ENCODE measurements at places on chromosomes 5 and 9.

GRCh38 chr5:174303437-174304045, 258.0 kb downstream of the NSG2 start:
- DNase-seq: no peak

DNA sequence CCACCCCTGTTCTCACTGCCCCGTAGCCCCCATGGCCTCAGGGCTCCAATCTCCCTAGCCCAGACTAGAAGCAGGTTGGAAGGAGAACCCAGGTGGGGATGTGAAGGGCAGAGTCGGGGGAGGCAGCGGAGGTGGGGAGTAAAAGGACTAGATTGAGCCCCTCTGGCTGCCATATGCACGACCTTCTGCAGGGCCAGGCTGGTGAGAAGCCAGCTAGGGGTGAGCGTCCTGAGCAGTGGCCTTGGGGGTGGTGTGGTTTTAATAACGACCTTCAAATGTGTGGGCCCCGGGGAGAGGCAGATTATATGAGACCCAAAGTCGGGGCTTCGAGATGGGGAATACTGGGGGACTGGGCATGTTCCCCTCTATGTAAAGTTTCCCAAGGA, 139.5 kb downstream of the C9orf50 start:
- DNase-seq: no peak

- DNase-seq: no peak
Measured at GRCh38 chr5:61402244-61402823, 70.3 kb downstream of the ZSWIM6 start.

DNA sequence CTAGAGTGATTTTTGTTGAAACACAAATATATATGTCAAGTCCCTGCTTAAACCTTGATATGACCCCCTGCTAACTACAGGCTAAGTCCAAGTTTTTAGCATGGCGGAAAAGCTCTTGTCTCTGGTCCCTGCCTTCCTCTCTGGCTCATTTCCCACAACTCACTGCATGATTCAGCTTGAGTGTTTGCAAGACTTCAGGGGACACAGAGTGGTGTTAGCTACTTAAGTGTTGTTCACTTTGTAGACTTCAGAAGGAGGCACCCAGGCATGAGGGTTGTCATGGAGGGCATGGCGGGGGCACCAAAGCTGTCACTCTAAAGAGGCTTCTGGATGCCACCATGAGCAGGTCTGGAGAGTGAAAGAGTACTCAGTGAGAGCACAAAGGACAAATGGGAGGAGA, 362.4 kb upstream of the ACTBL2 start:
- DNase-seq: no peak

DNA sequence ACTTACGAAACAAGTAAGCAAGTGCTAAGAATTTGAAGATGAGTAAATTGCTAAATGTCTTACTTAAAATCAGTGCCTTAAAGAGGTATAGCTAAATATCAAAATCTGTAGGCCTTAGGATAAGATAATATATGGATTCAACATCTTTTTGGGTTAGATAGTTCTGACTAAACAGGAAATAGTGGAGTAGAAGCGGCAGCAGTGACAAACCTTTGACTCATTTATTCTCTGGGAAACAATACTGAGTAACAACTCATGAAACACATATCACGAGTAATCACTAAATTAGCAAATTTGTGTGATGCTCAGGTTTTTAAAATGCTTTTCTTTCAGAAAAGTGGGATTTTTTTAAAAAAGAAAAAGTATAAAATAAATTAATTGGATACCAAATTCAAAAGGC, 762.1 kb upstream of the TYRP1 start:
- no peak for DNase-seq

GRCh38 chr5:41708604-41708940, 161.7 kb downstream of the OXCT1 start:
- DNase-seq: no peak

DNA sequence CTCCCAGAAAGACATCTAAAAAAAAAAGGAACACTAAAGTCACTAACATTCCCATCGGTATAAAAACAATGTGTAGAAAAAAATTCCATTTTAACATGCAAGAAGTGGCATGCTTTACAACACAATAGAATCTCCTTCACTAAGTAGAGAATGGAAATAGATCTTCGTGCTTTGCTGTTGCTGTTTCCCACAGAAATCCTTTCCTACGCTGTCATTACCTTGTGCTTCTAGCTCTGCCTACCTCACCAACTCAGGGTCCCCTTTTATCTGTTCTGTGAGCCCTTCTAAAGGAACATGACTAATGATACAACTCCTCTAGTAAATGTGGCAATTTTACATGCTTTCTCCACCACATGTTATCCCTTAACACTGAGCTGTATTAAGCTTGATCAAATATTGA, 202.9 kb downstream of the MCTP1 start:
- DNase-seq: no peak

- no peak for DNase-seq
Measured at GRCh38 chr9:105233873-105234272, 10.6 kb upstream of the SLC44A1 start.

- no peak for DNase-seq
Measured at GRCh38 chr5:9562141-9562540, 16.3 kb upstream of the SEMA5A start.

DNA sequence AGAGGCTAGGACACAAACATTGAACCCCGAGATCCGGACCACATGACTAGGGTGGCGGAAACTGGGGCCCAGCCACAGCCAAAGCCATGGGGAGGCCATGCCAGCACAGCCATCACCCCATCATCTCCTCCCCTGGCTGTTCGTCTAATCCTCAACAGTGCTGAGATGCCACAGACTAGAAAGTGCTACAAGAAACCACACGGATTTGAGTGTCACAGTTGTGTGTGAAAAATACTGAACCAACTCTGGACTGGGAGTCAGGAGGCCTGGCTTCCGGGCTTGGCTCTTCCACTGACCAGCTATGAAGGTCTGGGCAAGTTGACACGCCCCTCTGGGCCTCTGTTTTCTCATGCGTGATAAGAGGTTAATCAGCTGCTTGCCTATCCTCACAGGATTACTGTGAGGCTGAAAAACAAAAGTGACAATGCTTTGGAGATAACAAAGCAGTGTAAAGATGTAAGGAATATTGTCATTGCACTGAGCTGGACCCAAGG, 38.8 kb upstream of the SHB start:
- DNase-seq: no peak

GRCh38 chr5:17267106-17267505, 49.7 kb downstream of the BASP1 start:
- DNase-seq: no peak

GRCh38 chr5:18772475-18772874, 1138.2 kb downstream of the TAF11L14 start:
- no peak for DNase-seq

DNA sequence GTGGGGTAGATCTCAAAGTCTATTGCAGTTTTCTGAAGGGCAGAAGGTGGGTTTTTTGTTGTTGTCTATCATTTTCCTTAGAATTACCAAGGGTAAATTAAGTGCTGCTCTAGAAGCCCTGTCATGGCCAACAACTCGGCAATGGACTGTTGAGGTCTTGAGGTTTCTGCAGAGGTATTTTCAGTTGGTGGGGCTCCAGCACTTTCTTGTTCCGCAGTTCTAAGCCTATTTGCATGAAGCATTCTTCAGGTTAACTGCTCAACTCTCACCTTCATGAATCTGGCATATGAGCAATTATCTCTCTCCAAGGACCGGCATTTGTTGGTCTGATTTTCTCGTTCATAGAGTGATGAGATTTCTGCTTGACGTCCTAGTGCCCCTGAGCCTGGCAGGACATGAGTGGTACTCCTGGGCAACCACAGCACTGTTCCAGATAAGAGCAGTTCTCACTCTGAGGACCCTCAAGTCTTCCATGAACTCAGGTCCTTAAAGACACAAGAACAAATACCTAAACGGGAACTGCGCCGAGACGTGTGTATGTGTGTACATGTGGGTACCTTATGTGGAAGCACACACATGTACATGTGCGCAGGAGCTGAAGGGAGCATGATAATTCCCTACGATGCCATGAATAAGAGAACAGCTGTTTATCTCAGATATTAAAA, 544.5 kb downstream of the CSNK1G3 start:
- no peak for DNase-seq

DNA sequence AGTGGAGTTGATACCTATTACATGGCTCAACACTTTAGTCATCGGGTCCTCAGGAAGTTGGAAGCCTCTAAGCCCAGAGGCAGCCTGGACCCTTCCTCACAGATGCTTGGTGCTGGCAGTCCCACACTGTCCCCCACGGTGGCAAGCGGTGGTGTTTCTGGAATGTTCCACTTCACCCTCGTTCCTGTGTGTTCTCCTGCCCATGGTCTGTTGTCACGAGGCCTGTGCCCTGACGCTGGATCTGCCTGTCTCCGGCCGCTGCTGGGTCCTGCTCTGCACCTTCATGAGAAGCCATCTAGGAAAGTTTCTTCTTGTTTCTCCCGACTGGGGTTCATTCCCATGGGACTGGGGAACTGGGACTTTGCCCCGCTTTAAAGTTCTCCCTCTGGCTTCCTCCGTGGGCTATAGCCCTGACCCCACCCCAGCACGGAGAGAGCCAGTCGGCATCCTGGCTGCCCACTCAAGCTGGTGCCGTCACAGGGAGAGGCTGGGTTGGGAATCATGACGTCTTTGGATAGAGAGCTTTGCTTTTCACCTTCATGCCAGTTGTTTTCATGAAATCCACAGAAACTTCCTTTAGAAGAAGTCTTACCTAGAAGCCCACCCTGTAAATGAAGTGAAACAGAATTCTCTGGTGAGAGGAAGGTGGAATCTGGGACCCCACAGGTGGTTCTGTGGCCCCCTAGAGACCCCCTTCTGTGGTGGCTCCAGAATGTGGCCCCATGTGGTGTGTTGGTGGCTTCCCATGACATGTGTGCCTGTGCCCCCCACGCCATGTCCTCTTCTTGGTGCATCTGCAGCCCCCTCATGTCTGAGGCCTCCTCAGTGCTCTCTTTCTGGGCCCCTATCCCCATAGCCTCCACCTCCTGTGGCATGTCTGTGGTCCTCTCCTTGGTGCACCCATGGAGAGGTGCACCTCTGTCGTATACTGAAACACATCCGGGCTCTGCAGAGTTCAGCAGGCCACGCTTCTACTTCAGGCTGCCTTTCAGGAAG, 43.8 kb downstream of the TRIP13 start:
- no peak for DNase-seq

- DNase-seq: no peak
Measured at GRCh38 chr9:134502266-134502791, 139.3 kb upstream of the COL5A1 start.

- DNase-seq: no peak
Measured at GRCh38 chr9:20315677-20316076, 306.6 kb downstream of the MLLT3 start.

DNA sequence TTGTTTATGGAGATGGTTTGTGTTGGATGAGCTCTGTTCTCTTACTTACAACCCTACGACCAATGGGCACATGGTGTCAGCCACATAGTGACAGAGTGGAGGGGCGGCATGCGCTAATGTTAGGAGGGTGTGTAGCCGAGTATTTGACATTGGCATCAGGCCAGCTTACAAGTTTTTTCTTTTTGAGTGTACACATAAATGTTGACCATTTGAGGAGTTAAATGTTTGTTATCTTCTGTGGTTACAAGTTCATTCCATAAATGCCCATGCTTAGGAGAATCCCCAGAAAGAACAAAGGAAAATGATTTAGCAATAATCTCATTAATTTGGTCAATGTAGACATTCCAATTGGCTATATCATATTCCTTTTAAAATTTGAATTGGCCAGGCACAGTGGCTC, 180.1 kb upstream of the ELL2 start:
- no peak for DNase-seq

- DNase-seq: no peak
Measured at GRCh38 chr5:80156156-80156555, 99.7 kb downstream of the SERINC5 start.

DNA sequence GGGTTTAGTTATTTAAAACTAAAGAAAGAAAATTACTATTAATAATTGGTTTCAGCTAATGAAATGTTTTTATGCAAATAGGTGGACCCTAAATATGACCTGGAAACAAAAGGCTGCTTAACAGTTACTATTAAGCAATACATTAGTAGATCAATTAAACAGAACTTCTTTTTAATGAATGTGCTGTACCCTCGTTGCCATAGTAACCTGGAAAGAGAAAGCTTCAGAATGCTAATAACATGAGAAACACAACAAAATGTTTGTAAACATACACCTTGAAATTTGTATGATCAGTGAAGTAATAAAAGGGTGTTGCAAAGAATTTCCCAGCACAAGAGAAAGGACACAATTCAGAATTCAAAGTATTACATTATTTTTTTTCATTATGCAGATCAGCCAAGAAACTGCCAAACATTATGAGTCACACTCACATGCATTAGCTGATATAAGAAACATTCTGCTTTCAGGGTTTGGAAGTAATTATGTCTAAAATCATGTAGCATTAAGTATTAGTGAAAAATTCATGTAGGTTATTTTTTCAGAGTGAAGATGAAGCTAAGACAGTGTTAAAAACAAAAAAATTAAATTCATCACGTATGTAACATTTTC, 348.3 kb downstream of the ISL1 start:
- DNase-seq: no peak

DNA sequence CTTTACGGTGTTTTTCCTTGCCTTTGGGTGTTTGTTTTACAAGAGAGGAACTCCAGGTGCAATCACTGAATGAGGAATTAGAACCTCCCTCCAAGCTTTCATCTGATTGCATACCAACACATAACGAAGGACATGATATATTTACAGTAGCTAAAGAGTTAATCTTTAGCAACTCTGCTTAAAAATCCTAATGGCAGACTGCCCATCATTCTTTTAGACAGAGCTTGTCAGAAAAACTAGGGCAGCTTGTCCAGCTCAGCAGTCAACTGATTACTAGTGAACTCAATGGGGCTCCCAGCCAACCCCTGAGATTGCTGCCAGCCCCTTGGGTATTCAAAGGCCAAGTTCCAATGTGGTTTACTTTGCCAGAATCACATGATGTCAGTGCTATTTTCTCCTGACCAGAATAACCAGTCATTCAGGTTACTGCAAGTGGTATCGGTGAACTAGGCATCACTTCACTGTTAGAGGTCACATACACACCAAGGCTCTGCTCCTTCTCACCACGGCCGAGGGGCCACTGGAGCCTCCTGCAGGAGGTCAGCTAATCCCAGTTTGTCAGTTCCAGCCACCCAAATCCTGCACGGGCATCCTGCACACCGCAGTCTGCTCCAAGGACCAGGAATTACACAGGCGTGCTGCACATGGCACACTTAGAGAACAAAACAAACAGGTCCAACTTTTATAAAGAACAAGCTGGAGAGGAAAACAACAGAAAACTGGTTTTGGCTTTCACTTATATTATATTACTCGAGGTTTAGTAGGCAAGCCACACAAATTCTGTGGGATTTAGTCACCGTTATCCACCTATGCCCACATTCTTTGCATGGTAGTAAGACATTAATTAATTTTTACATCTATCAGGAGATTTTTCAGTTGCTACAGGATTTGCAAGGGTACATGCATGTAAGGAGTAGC, 62.5 kb downstream of the NFIB start:
- DNase-seq: no peak

GRCh38 chr5:143352691-143353090, 50.8 kb downstream of the NR3C1 start:
- no peak for DNase-seq

All from activated naive CD4-positive, alpha-beta T cell (primary cell).